ENCODE measurements at places on chromosomes 1 and 21. TPM values are rescaled to one million over a fixed set of nuclear protein-coding genes. Genes with fewer than 3 reads are reported as not detected.

NRIP1 gene
- 45.9 TPM for total RNA-seq

LRRC47 gene
- 34.2 TPM for total RNA-seq

SPATA6 gene
- total RNA-seq = 19.5 TPM

SELP gene
- 61.5 TPM for total RNA-seq

MSH4 gene
- total RNA-seq = 0.96 TPM

GPR161 gene
- total RNA-seq = 14.5 TPM

DNA sequence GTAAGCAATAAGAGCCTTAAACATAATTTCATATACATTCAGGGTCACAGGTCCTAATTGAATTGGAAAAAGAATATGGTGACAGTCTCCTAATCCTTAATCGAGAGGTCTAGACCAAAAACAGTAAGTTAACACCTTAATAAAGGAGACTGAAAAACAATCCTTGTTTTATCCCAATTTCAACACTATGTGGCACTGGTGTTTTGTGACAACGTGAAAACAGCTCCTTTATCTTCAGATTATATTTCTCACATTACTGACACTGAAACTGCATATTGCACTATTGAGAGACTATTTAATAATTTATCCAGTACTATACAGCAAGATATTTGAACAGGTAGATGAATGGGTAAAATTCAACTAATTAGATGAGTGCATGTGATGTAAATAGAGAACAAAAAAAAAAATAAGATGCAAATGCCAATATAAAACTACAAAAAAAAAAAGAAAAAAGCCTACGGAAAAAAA lies 34.1 kb downstream of the TP53BP2 start:
- no peak for DNase-seq

DNA sequence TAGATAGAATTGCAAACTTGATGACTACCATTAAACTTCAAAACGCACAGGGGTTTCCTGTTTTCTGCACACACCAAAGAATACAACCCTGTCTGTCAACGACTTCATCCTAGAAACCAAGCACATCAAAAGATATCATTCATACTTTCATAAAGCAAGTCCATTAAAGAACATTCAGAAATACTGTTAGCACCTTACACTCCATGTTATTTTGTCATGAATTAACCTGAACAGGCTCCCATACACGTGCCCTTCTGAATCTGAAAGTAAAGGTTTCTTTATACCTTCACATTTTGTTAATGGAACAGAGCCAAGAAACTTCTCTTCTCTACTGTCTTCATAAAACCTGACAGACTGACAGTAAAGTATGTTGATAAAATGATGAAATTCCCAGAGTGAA lies 46.1 kb downstream of the PUM1 start:
- no peak for DNase-seq

GRCh38 chr1:82465024-82465423 lies 664.3 kb downstream of the ADGRL2 start:
- no peak for DNase-seq

DNA sequence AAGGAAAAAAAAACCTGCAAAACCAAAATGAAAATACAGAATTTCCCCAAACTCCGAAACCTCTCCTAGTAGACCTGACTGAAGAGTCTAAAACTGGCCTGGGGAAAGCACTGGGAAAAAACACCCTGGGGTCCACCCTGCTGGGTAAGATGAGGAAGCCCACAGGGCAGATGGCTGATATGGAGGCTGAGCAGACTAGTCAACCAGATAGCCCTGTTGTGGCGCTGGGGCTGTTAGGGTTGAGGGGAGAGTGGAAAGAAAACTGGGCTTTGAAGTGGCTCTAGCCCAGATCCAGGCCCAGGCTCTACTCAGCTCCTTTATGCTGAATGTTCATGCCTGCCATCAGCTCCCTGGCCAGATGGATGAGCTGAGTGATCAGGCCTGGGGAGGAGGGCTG lies 6.8 kb upstream of the SLAMF1 start:
- no peak for DNase-seq

DNA sequence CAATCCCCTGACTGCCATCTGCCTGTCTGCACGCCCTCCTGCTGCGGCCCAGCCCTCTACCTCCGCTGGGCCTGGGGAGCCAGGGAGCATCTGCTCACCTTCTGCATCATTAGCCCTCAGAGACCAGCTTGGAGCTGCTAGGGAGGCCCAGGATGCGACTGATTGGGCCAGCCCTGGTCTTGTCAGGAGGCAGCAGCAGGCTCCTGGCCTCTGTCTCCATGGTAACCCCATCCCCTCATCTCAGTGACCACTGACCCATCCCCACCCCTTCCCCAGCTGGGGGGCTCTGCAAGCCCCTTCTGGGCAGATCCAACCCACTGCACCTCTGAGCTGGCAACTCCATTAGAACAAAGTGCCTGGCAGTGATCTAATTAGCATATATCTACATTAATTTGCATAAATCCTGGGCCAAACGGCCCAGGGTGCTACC lies 37.7 kb downstream of the NKAIN1 start:
- DNase-seq = no peak

- DNase-seq = no peak
Observed at GRCh38 chr21:38699048-38699447, 106.7 kb upstream of the ETS2 start.

- no peak for DNase-seq
Observed at GRCh38 chr1:108976658-108977057, 13.4 kb upstream of the CLCC1 start.

DNA sequence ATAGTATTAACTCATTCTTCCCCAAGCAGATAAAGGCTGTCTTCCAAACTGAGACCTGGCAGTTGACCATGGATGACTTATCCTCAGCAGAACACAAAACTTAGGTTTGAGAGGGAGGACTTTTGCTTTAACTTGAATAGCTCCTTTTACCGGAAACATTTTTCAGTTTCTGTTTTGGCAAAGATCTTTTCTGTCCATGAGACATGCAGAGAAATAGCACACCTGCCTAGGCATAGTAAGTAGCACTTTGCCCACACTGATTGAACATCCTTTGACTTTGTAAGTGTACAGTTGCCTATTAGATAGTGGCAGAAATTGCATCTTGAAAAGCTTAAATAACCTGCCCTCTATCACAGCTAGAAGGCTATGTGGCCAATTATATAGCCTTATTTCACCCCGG lies 1962.5 kb downstream of the MRPL39 start:
- no peak for DNase-seq

DNA sequence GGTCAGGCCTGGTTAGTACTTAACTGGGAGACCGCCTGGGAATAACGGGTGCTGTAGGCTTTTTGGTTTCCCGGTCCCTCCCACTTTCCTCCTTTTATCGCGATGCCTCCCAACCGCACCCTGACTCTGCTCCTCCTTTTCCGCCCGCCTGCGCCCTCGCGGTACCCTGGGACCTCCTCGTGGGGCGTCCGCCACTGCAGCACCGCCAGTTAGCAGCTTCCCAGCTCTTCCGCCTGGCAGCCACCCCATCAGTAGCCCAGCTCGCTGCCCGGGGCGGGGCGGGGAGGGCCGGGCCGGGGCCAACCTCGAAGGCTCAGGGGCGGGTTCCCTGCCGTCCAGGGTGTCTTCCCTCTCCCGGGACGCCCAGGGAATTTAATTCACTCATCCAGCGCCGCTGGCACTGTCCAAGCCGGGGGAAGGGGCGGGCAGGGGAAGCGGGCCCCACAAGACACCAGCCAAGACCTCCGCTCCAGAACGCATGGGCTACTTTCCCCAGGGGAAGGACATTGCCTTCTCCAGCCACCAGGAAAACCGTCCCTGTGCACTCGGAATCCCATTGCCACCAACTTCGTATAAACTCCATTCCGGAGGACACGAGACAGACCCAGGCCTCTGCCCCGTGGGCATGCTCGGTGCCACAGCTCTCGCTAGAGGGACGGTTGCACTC lies 2.0 kb upstream of the ZNF678 start:
- DNase-seq = no peak

DNA sequence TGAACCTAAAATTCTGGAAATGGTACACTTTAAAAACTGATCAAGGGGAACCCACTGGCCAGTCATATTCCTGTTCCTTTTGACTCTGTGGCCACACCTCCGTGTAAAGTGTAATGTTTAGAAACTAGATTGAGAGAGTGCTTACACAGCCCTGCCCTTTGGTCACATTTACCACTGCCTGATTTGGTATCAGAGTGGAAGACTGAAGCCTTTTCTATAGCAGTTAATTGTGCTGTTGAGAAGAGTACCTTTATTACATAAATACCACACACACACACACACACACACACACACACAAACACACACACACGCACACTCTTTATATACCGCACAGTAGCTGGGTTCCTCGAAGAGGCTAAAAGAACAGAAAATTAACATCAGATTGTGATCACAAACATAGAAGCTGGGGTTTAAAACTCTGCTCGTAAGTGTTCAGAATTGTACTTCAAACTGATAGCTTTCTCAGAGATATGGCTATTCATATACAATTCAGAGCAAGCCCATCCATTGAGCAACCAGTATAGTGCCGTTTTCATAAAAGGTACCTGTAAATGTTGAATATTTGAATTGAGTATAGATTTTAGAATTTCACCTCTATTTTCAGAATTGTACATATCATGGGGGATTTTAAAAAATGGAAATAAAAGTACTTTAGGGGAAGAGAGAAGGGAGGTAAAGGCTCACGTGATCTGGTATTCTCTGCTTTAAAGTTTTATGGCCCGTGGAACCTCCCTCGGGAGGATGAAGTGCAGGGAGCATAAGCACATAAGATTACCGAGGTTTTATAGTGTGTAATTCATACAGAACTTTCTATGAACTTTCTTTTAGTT lies 37.5 kb downstream of the CAMTA1 start:
- DNase-seq = no peak

- DNase-seq = no peak
Observed at GRCh38 chr1:69835955-69836354, 268.2 kb downstream of the LRRC7 start.

- DNase-seq = no peak
Observed at GRCh38 chr1:243883551-243883950, 33.5 kb upstream of the AKT3 start.
